HS-5 (cell line): ENCODE measurements at places on chromosomes 1 and 21.

- no peak for DNase-seq
These were observed 107.1 kb upstream of the BMP8A start for GRCh38 chr1:39384305-39384704.

DNA sequence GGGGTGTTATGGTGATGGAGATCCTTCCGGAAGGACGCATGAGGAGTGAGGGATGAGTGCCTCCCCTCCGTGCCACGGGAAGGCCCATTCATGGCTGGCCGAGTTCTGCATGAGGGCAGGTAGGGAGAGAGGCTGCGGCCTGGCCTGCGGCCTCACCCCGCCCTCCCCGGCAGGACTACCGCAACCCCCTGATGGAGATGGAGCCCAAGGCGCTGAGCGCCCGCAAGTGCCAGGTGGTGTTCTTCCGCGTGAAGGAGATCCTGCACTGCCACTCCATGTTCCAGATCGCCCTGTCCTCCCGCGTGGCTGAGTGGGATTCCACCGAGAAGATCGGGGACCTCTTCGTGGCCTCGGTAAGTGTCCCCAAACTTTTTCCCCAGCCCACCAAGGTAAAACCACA lies 83.3 kb downstream of the ARHGEF10L start:
- no peak for DNase-seq

- no peak for DNase-seq
These were observed 49.0 kb downstream of the TOMM20 start for GRCh38 chr1:235079443-235080296.

DNA sequence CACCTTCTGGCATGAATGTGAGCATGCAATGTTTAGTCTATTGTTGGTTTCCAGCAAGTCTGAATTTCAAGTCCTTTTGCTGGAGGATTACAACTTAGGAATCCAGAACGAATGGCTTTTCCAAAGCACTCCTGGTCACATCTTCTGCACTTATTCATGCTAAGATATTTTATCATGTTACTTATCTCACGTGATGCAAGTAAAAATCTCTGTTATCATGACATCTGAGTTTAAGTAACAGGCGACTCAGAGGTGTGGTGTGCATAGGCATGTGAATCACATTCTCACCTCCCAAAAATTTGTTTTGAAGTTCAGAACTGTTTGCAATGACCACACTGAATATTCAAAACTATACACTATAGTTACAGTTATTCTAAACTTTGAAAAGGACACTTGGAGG lies 204.8 kb upstream of the FGGY start:
- DNase-seq = peak; percentile 51

- DNase-seq = peak; percentile 64
These were observed 8.2 kb upstream of the SMCP start for GRCh38 chr1:152869808-152870419.

- DNase-seq = no peak
These were observed 16.6 kb downstream of the TRIM62 start for GRCh38 chr1:33165209-33165608.

DNA sequence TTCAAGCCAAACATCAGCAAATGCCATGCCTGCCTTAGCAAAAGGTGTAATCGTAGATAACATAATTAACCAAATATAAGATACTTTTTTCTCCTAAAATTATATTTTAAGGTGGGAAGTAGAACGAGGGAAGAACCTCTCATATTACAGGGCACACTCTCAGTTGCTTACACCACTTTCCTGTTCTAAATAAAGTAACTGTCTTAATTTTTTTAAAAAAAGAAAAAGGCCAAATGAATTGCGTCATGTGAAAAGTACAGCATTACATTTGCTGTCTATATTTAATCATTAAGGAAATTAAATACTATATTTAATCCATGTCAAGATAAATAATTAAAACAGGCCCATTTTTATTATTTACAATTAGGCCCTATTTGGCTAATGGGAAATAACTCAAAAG lies 23.7 kb downstream of the JAK1 start:
- DNase-seq = no peak

DNA sequence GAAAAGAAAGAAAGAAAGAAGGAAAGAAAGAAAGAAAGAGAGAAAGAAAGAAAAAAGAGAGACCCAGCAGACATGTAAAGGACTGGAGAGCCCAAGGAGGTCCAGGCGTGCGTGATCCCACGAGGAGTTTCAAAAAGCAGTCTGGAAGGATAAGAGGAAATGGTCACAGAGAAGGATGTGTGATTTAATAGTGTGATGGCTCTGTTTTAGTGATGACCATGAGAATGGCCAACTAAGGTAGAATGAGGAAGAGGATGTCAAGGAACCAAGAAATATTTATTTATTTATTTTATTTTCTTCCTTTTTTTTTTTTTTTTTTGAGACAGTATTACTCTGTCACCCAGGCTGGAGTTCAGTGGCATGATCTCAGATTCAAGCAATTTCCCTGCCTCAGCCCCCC lies 25.5 kb downstream of the PTGS2 start:
- DNase-seq = no peak

DNA sequence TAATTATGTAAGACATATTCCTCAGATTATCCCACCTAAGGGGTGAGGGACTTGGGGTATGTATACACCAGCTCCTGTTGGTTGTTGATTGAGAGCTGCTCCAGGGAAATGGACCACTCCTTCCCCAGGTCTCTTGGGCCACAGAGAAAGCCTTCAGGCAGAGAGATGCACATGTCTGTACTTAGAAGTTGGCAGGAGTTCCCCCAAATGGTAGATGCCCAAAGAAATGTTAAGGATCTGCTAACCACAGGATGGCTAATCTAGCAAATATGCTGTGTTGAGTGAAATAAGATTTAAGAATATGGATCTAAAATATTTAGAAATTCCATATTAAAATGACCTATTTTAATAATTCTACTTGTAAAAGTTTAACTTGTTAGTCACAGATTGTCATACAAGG lies 100.8 kb upstream of the DNAH14 start:
- DNase-seq = peak; percentile 8

DNA sequence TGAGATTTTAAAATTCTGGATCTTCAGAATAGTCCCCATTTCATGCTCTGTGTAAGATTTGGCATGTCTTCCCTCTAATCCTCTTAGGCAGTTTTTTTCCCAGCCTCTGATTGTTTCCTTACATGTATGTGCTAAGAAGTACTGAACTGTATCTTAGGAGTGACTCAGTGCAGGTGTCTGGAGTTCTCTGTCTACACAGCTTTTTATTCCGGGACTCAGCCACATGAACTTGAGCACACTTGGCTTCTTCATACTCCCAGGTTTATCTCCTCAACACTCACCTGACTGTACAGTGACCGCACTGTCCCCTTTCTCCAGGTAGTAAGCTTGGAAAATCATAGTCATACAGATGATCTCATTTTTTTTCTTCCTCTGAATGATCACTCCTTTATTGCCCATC lies 50.7 kb downstream of the SYT14 start:
- DNase-seq = no peak

- DNase-seq = no peak
These were observed 31.5 kb upstream of the MTF2 start for GRCh38 chr1:93047618-93048017.

- DNase-seq = no peak
These were observed 141.3 kb upstream of the WNT4 start for GRCh38 chr1:22284236-22284635.

DNA sequence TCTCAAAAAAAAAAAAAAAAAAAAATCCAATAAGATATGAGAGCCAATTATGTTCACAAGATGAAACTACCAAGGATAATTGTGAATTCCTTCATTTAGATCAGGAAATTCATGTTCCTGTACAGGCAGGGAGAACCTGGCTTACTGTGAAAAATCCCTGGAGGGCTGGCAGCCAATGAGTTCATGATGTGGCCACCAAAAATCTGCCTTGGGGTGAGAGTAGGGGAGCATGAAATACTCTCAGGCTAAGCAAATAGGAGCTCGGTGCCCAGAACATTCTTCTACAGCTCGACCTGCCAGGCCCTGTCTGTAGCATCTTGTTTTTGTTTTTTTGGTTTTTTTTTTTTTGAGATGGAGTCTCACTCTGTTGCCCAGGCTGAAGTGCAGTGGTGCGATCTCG lies 50.1 kb downstream of the PIK3CD start:
- DNase-seq = no peak

GRCh38 chr1:87084244-87084836 lies 169.9 kb downstream of the HS2ST1 start:
- peak; percentile 20 for DNase-seq

- DNase-seq = no peak
These were observed 7.4 kb downstream of the SYT14 start for GRCh38 chr1:209945377-209945776.

- no peak for DNase-seq
These were observed 27.6 kb downstream of the SNX27 start for GRCh38 chr1:151639466-151639865.

DNA sequence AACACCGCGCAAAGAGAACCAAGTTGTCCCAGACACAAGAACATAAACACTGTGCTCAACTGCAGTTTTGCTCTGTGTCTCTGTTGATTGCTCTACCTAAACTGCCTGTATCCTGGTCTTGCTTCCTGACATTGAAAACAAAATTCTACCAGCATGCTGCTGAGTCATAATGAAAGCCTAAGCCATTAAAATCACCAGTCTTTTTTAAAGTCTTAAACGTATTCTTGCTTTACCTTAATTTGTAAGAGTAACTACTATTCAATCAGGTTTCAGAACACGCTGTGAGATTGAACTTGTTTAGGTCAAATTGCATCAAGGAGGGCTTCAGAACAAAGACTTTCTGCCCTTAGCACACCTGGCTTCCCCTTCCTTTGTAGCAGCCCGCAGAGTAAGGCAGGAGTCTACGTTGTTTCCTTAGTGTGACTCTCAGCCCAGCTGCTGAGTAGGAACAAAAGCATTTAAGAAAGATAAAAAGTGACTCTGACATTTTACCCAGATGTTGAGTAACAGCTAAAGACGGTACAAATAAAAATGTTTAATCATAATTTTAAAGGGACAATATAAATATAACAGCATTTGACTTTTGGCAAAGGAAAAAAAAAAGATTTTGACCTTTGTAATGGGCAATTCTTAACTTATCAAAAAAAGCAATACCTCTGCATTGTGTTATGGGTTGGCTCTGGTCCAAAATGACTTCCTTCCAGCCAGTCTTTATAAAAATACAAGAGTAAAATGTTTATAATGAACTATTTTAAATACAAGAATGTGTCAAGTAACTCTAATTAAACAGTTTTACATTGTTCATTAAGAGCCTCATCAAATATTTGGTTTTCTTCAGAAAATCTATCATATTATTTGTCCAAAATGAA lies 186.9 kb upstream of the ADGRL4 start:
- peak; percentile 15 for DNase-seq

GRCh38 chr1:192913683-192914082 lies 104.8 kb downstream of the RGS2 start:
- no peak for DNase-seq

- DNase-seq = peak; percentile 10
These were observed 157.6 kb downstream of the PGBD5 start for GRCh38 chr1:230268371-230269170.

DNA sequence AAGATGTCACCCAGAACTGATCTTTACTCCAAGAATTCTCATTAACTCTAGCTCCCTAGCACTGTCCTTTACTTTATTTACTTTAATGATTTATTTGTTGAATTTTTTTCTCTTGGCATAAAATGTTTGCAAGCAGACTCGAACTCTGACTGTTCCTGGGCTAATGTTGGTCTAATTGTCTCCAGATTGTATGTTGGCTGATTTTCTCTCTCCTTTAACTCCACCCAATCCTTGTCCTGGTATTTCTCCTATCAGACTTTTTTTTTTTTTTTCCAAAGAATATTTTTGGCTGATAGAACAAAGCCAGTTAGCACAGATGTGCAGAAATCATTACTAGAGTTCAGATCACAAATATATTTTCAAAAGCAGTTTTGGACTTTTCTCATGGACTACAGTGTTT lies 82.6 kb downstream of the ATF6 start:
- no peak for DNase-seq

GRCh38 chr1:15407580-15407979 lies 2.1 kb upstream of the EFHD2 start:
- no peak for DNase-seq

DNA sequence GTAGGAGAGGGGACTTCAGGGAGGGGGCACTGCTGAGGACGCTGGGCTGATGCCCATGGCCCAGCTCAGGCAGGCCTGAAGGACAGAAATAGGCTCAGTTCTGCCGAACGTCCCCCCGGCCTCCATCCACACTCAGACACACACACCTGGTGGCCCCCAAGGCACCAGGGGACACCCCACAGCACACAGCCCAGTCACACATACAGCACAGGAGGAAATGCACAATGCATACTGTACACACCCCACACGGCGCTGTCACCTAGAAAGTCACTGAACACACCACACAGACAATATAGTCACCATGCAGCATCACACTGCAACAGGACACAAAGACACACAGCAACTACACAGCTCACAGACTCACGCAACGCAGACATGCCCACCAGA lies 562 bp downstream of the SYTL1 start:
- DNase-seq = no peak

- no peak for DNase-seq
These were observed 228.4 kb downstream of the TM2D1 start for GRCh38 chr1:61496501-61496900.

GRCh38 chr1:152673016-152673415 lies 2.1 kb upstream of the LCE2C start:
- no peak for DNase-seq

DNA sequence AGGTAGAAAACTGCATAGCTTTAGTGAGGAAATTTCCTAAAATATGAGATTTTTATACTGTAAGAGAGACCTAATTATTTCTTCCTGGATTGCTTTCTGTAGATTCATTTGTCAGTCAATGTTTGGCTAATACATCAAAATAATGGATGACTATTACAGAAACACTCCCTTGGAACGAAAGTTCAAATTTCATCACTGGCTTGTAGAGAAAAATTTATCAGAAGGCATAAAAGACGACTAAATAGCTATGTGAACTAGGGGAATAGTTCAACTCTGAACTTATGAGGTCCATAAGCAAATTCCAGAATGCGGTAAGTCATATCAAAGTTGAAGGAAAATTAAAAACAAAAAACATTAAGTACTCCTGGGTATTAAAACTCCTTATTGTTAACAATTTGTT lies 36.0 kb downstream of the WNT2B start:
- no peak for DNase-seq

GRCh38 chr21:42991992-42992740 lies 17.8 kb downstream of the PKNOX1 start:
- peak; percentile 77 for DNase-seq

DNA sequence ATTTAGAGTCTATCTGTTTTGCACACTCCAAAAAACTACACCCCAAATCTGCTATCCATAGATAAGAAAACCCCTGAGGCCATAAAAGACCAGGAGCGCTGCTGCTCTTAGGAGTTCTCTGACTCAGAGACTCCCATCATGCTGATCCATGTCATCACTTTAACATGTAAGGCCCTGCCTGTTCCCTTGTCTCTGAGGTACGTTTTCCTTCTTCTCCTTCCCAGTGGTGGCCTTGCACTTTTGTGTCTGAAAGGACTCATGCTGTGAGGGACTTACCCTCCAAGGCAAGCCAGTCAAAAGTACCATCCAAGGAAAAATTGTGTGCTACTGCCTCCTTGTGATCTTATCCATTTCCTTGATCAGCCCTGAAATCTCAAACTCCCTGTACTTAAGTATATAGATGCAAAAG lies 427.4 kb upstream of the NCAM2 start:
- no peak for DNase-seq

DNA sequence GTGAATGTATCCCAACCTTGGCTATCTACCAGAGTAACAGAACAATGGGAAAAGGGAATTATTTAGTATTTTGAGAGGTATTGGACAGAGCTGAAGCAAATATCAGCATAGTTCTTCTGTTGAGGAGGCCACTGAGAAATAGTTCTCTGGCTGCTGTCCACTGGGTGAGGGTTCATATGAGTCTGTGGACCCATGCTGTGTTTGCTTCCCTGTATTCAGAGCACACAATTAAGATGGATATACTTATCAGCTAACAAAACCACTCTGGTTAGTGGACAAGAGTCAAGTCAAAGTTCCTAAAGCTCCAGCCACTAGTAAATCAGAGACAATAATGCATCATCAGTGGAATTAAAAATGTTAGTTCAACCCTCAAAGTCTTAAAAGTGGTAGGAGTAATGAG lies 66.1 kb downstream of the RGS18 start:
- no peak for DNase-seq
